SK-N-SH (cell line): ENCODE measurements at places on chromosomes 5 and 9. TPM values are rescaled to one million over a fixed set of nuclear protein-coding genes. Genes with fewer than 3 reads are reported as not detected.

- no peak for DNase-seq
These were observed 93.5 kb downstream of the PPP2R2B start for GRCh38 chr5:146785065-146785464.

- no peak for DNase-seq
These were observed 354.1 kb downstream of the PLK2 start for GRCh38 chr5:58105836-58106235.

- DNase-seq: no peak
These were observed 20.9 kb upstream of the ADAM19 start for GRCh38 chr5:157596487-157596886.

DNA sequence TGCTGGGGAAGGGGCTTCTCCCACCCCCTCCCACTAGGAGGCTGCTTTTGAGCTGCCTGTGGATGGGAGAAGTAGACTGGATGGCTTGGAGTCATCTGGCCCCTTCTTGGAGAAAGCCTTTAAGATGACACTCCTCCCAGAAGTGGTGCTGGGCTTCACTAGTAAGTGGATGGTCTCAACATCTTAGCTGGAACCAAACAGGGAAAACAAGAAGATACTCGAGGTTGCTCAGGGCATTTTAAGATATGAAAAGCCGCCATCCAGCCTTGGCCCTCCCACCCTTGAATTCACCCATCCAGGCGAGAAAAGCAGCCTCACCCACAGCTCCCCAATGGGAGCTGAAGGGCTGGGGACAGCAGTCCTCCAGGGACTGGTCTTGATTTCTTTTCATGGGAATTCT, 7.8 kb upstream of the SMIM32 start:
- DNase-seq: peak; percentile 3

DNA sequence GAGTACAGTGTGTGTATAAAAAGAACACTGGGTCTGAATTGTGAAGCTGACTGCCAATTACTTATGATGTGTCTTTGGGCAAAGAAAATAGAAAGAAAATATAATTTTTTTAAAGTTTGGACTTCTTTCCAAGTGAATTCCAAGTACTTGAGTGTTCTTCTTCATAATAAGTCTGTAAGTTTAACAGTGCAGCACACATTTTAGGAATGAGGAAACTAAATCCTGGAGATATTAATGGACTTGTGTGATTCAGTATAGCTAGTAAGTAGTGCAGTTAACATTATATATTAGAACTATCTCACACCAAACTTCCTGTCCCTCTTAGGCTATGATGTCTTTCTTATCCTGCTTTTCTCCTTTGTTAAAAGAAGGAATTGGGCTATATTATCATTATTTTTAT, 1953.8 kb downstream of the MAT2B start:
- DNase-seq: no peak

GRCh38 chr5:124744170-124744971, 2.1 kb downstream of the ZNF608 start:
- no peak for DNase-seq

DNA sequence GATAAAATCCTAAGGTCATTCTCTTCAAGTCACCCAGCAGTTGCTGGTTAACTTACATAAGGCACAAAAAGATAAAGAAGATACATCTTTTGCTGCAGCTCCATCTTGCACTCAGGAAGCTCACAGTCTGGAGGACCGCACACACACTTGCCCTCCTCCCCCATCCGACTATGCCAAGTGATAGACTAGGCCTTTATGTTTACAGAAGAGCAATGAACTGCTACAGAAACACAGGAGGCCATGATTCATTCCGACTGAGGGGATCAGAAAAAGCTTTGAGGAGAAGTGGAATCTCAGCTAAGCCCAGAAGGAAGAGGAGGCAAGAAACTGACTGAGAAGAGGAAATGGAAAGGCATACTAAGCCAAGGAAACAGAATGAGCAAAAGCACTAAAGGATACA, 17.4 kb downstream of the NRG2 start:
- DNase-seq: no peak

DNA sequence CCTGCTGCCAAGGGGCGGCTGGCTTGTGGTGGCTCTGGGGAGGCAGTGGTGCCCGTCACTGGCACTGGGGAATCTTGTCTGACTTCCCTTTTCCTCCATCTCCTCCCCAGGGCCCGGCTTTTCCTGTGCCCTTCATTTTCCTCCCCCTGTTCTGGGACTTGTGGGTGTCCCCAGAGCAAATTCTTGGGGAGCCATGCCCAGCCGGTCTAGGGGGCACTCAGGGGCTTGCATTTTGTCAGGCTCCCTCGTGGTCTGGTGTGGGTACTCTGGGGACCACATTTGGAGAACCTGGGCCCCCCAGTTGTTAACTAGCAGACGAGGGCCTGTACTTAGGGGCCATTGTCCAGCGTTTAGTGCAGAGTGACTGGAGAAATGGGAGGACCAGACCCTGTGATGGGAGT, 105.2 kb upstream of the IER5L start:
- no peak for DNase-seq

GRCh38 chr5:152650413-152650812, 245.3 kb upstream of the NMUR2 start:
- DNase-seq: no peak

DNA sequence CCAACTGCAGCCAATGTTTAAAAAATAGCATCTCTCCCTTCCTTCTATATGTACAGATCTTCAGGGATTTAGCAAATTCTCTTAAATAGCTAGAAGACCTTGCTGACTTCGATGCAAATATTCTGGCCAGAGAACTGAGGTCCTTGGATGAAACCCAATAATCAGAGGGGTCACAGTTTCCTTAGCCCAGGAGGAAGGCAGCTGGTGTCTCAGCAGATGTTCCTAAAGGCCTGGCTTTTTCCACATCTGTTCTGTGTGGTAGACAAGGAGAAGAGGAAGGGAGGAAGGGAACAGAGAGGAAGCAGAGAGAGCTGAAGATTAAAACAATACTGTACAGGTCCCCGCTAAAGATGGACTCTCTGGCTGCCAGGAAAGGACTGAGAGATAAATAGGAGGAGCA, 33.1 kb downstream of the BOD1 start:
- DNase-seq: no peak

- no peak for DNase-seq
These were observed 1.9 kb downstream of the SNX18 start for GRCh38 chr5:54519509-54519876.

- DNase-seq: no peak
These were observed 81.0 kb downstream of the DAPK1 start for GRCh38 chr9:87578625-87579024.

GRCh38 chr9:115058684-115059315, 59.2 kb downstream of the TNC start:
- no peak for DNase-seq

DNA sequence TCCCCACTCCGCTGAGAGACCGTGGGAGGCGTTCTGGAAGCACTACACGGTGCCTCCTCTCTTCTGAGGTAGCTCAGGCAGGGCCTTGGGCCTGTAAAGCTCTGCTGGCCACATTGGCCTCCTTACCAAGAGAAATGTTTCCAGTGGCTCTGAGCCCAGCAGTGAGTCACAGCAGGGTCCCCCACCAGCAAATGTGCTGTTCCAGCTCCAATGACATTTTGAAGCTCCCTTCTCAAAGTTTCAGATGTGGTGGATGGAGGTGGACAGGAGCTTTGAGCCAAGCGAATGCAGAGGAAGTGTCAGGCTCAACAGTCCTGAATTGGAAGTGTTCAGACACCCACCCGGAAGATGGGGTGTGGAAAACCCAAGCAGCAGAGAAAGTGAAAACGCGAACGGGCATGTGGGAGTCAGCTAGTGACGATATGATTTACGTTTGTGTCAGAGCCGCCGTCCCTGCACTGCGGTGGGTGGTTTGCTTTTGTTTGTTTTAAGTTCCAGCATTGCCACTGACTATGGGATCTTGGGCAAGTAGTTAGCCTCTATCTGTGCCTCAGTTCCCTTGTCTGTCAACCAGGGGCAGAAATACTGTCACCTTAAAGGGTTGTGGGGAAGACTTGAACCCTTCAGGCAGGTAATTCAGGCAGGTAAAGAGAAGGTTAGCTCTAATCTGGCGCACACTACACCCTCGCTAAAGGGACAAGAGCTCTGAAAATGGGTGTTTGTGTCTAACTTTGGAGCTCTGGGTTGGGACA, 38.2 kb downstream of the C5orf15 start:
- DNase-seq: no peak

- DNase-seq: no peak
These were observed 157.1 kb downstream of the ARRDC3 start for GRCh38 chr5:91225848-91226686.

ATG12 gene
- 29.1 and 39.0 TPM in 2 replicates for polyA plus RNA-seq

TEX48 gene
- 0.41 and 0.46 TPM in 2 replicates for polyA plus RNA-seq

NPR3 gene
- polyA plus RNA-seq: 35.8 and 49.7 TPM in 2 replicates

PAIP2 gene
- 52.9 and 73.2 TPM in 2 replicates for polyA plus RNA-seq

RANBP17 gene
- 6.0 and 8.1 TPM in 2 replicates for polyA plus RNA-seq

CHSY3 gene
- not detected in 2 replicates for polyA plus RNA-seq

CD74 gene
- polyA plus RNA-seq: 0.15 and 0.26 TPM in 2 replicates
